Activated naive CD8-positive, alpha-beta T cell treated with anti-CD3 and anti-CD28 coated beads for 36 hours (primary cell): ENCODE measurements at places on chromosomes 4 and X.

DNA sequence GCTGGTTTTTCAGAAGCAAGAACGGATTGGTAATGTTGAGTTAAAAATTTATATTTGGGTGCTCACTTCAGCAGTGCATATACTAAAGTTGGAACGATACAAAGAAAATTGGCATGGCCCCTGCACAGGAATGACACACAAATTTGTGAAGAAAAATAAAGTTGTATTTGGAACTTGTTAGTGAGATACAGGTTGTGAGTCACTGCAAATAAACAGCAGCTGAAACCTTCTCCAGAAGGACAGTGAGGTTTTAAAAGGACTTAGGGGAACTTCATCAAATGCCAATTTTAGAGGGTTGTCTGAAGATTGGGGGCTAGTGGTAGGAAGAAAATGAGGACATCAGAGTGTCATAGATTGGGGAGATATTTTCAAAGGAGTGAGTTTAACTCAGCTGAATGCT, 79.7 kb upstream of the ELOVL6 start:
- no peak for DNase-seq

DNA sequence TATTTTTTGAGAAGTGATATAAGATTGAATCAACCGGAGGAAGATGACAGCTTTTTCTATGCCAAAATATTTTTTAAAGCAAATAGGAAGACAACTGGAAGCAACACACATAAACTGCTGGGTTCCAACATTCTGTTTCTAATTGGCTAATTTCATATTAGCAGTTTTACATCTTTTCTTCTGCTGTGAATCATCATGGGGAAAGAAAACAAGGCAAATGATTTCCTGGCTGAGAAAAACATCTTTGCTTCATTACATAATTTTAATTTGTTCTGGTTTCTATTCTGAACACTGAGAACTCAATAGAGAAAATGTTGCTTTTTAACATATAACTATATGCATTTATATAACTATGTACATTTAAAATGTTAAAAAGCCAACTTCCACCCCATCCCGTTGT, 2518.5 kb downstream of the ARAP2 start:
- DNase-seq: no peak

DNA sequence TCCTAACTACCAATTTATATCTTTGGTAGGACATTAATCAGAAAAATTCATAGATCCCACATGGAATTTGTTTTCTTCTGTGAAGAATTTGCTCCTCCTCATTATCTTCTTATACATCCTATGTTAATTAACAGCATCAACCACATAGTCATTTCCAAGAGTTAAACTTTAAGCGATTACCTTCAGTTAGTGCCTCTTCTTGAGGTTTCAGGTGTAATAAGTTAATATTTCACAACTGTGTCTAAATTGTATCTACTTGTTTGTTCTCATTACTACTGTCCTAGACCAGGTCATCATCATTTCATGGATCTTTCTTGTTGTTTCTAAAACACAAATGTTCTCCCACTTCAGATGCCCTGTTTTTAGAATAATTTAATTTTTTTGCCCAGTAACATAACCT, 457.9 kb downstream of the FAT4 start:
- no peak for DNase-seq

GRCh38 chr4:173410079-173410478, 11.2 kb upstream of the SCRG1 start:
- DNase-seq: no peak

- no peak for DNase-seq
These were observed 1.1 kb upstream of the PHOX2B start for GRCh38 chr4:41749631-41750039.

DNA sequence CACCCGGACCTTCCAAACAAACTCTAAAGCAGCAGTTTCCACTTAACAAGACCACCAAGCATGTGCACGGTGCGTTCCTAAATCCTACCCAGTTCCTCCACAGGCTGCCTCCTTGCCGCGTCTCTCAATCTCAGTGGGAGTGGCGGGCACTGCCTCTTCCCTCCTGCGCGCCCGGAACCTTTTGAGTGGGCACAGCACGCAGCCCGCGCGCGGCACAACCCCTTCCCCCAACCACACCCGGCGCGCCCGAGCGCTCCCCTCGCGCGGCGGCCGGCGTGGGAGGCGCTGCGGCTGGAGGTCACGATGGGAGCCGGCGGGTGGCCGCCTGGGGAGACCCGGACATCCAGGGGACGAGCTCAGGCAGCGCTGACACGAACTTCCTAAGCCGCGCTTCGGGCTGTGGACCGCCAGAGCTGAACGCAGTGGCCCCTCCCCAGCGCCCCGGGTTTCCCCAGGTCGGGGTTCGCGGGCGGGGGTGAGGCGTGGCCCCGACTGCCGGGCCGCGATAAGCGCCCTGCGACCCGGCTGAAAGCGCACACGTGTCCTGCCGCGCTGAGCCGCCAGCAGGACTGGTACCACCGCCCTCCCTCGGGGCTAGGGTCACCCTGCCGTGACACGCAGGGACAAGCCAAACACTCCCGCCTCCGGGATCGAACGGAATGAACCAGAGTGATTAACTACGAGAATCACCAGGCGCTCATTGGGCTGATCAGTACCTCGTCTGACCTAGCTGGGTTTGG, at the start of gene ABCG2:
Gene ABCG2, minus strand, starts transcription at position 151 of the 740 bp plus-strand sequence. CDS start 18,644 bp downstream, outside the sequence.
- DNase-seq: peak; percentile 71

GRCh38 chrX:41118156-41118555, 32.9 kb downstream of the USP9X start:
- DNase-seq: peak; percentile 50

DNA sequence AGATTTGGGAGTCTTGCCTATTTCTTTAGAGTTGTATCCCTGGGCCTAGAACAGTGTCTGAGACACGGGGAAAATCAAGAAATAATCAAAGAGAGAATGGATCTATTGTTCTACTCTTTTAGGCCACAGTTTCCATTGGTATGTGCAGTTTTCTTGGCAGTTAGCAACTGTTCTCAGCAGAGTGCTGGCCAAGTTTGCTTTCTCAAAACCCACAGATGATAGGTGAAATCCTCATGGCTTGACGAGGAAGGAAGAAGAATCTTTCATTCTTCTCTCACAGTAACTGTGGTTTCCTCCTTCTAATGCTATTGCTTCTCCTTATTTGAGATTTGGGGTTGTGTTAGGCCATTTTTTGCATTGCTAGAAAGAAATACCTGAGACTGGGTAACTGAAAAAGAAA, 42.2 kb downstream of the AGA start:
- DNase-seq: no peak
